ENCODE measurements at places on chromosomes 2 and 18.

- H3K27ac ChIP-seq: no peak overlapping the region
- no peaks in the 10 kb centered on the region for H3K27me3 ChIP-seq
- no peak for DNase-seq
- no peaks in the 10 kb centered on the region for H3K36me3 ChIP-seq
Observed at GRCh38 chr2:160924936-160925353, 235.3 kb upstream of the TANK start.

DNA sequence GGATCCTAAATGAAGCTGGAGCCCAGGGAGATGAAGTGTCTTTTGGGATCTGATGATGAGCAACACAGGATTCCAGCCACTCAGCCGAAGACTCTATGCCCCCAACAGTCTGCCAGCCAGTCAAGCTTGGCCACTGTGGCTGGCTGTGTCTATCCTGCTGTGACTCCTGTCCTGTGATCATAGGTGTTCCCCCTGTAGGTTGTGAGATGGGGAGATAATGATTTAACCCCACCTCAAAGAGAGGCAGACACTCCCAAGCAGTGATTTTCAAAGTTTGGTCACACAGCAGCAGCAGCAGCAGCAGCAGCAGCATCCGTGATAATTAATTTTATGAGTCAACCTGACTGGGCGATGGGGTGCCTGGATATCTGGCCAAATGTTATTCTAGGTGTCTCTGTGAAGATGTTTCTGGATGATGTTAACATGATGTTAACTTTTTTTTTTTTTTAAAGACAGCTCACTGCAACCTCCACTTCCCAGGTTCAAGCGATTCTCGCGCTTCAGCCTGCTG lies 21.4 kb upstream of the RHOB start:
- H3K27ac ChIP-seq: peak overlapping the region; percentile 83
- no peak for DNase-seq
- no peaks in the 10 kb centered on the region for H3K27me3 ChIP-seq
- H3K36me3 ChIP-seq: no peaks in the 10 kb centered on the region
- no peak overlapping the region for H3K4me3 ChIP-seq

- no peak for DNase-seq
- H3K27ac ChIP-seq: no peak overlapping the region
- no peaks in the 10 kb centered on the region for H3K27me3 ChIP-seq
Observed at GRCh38 chr2:42542871-42543270, 25.6 kb upstream of the MTA3 start.

DNA sequence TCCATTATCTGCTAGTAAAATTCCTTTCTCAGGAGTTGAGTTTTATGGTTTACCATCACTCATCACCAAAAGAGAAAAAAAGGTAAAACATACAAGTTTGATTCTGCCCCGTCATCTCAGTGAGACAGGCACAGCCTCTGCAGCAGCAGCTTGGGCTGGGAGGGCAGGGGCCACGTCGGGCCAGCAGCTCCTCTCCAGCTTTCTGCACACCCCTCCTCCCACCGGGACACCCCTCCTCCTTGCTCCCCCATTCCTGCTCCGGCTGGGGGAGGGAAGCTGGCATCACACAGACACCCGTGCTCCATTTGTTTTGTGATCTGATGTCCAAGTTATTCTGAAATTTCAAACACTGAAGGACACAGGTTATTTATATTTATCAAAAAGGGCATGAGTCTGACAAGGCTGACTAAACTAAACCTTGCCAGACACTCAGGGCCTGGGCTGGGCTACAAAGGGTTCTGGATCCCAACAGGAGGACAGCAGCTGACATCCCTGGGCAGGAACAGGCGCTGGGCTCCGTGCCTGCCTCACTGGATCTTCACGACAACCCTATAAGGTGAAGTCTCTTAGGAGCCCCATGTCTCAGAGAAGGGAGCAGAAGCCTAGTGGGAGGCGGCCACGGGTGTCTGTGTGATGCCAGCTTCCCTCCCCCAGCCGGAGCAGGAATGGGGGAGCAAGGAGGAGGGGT lies 71.4 kb downstream of the HDAC4 start:
- H3K27ac ChIP-seq: peak overlapping the region; percentile 70
- peaks cover 59% of the 10 kb centered on the region for H3K4me1 ChIP-seq
- no peaks in the 10 kb centered on the region for H3K27me3 ChIP-seq
- no peaks in the 10 kb centered on the region for H3K36me3 ChIP-seq
- H3K4me3 ChIP-seq: no peak overlapping the region
- DNase-seq: no peak

DNA sequence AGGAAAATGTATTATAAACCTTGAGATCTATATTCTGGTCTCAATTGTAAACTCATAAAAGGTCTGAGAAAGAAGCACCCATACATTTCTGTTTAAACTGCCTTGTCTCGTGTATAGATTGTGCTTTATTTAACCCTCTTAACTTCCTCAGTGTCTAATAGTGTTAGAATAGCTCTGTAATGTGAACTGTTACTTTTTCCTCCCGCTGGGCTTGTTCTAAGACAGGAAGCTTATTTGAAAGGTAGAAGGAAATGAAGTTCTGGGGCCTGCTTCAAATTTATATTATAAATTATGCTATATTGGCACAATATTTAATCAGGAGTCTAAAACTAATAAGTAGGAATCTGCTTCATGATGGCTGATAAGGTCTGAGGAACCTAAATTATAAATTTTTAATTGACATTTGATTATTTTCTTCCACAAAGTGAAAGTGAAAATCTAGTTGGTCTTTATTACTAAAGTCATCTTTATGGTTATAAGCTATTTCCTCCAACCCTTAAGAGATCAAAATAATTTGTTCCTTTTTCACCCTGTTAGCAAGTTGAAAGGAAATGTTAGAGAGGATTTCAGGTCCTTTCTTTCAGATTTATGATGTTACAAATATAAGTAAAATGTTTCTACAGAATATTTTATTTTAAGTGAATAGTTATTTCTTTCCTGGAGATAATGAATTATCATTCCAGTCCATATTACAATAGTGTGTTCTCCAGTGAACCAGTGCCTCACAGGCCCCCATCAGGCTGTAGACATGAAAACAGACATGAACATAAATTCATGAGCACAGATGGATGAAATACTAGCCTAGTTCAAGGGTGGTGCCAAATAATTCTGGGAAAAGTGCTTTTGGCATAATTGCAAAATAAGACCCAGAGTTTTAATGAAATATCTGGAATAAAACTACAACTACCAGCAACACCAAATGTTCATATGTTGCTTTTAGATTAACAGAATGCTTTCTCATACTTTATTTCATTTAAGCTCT lies 7.9 kb downstream of the MFSD6 start:
- no peak for DNase-seq
- H3K36me3 ChIP-seq: peaks cover 6% of the 10 kb centered on the region
- peak overlapping the region; percentile 64 for H3K27ac ChIP-seq
- H3K4me1 ChIP-seq: peaks cover 38% of the 10 kb centered on the region
- no peak overlapping the region for H3K4me3 ChIP-seq

DNA sequence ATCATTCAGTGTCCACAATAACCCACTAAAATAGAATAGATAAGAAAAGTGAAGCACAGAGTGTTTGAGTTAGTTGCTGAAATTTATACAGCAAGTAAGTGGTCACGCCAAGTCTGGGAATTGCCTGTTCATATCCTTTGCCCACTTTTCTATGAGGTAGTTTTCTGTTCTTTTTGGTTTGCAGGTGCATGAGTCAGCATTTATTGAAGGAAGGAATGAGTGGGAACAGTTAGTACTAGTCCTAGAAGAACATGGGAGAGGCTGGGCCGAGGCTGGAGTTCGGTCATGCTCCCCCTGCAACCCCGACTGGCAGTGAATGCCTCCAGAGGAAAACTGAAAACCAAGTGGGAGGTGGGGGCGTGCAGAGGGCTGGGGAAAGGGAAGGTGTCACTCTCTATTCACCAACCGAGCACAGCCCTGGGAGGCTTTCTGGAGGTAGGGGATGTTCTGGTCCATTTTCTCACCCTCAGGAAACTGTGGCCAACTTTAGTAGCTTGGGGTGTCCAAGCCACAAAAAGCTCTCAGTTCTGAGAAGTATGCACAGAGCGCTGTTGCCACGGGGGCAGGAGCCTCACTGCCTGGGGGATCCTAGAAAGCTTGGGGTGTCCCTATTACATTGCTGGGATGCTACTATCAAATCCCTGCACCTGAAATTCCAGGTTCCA lies 41.4 kb downstream of the FOSL2 start:
- no peaks in the 10 kb centered on the region for H3K4me1 ChIP-seq
- no peak overlapping the region for H3K4me3 ChIP-seq
- DNase-seq: peak; percentile 56

DNA sequence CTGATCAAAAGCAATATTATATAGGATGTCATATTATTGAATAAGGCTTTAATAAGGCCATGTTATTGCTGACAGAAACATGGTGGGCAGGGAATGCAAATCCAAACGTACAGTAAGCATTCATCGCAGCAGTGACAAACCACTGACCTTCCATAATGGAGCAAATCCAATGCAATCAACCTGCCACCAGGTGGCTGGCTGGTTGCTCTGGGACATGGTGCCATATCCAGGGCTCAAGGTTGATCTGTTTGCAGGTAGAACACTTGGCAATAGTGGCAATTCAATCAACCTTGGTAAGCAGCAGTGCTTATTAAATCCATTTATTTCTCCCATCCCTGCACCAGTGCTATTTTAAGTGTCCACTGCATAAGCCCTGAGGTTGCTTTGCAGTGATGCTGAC lies 75.4 kb downstream of the CERKL start:
- H3K4me3 ChIP-seq: no peak overlapping the region
- no peak for DNase-seq
- peaks cover 6% of the 10 kb centered on the region for H3K4me1 ChIP-seq
- no peak overlapping the region for H3K27ac ChIP-seq
- H3K36me3 ChIP-seq: no peaks in the 10 kb centered on the region

DNA sequence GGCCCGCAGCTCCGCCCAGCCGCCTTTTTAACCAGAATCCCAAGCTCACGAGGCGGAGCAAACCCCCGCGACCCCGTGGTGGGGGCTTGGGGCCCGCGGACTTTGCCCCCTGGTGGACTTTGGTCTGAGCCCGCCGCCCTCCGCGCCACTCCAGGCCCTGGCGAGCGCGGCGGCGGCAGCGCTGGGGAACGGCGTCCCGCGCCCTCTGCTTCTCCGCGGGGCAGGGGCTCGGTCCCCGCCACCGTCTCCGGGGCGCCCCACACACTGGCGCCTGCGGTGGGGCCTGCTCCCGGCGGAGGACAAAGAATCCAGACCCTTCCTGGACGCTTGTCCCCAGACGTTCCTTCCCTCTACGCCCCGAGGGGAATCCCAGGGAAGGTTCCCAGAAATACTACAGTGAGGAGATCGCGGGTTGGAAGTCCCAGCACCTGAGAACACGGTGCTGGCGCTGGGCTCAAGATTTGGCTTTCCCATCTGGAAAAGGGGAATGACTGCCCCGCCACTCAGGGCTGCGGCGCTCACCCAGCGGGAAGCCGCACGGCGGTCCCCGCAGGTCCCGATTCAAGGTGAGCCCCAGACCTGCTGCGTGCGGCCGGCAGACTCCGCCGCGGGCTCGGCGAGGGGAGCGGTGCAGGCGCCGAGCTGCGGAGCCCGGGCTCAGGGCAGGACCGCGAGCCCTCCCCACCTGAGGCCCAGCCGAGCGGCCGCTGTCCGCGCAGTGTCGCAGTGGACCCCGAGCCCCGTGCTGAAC lies at the start of gene HAAO:
Gene HAAO (minus strand): TSS at position 1 of the 751 bp plus-strand sequence. CDS start 47 bp downstream, outside the sequence.
- no peaks in the 10 kb centered on the region for H3K27me3 ChIP-seq
- H3K27ac ChIP-seq: peak within 1 kb of the TSS; percentile 78
- peaks cover 53% of the 10 kb centered on the region for H3K4me1 ChIP-seq
- peak; percentile 86 for DNase-seq
- no peaks in the 10 kb centered on the region for H3K36me3 ChIP-seq
- peak within 1 kb of the TSS; percentile 64 for H3K4me3 ChIP-seq

DNA sequence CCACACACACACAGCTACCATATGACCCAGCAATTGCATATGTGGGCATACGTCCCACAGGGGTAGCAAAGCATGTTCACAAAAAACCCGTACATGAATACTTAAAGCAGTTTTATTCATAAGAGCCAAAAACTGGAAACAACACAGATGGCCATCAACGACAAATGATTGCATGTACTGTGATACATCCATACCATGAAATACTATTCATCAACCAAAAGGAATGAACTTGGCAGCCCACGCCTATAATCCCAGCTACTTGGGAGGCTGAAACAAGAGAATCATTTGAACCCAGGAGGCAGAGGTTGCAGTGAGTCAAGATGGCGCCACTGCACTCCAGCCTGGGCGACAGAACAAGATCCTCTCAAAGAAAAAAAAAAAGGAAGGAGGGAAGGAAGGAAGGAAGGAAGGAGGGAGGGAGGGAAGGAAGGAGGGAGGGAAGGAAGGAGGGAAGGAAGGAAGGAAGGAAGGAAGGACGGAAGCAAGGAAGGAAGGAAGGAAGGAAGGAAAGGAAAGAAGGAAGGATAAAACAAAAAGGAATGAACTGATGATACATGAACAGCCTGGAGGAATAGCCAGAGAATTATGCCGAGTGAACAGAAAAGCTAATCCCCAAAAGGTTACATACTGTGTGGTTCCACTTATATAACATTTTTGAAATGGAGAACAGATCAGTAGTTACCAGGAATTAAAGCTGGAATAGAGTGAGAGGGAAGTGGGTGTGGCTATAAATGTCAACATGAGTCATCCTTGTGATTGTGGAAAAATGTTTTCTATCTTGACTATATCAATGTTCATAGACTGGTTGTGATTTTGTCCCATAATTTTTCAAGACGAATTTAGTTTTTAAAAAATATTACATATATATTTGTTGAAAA lies 19.6 kb upstream of the YPEL5 start:
- H3K36me3 ChIP-seq: no peaks in the 10 kb centered on the region
- H3K4me3 ChIP-seq: no peak overlapping the region
- no peaks in the 10 kb centered on the region for H3K4me1 ChIP-seq
- no peak overlapping the region for H3K27ac ChIP-seq
